Psoas muscle (tissue), 8 donors: ENCODE measurements at places on chromosomes 5 and 9. TPM values are rescaled to one million over a fixed set of nuclear protein-coding genes. Genes with fewer than 3 reads are reported as not detected.

GRPEL2 gene
- total RNA-seq: 11.1 TPM

GLDC gene
- 2.3 TPM for total RNA-seq

GRCh38 chr9:71758277-71758676, 10.0 kb downstream of the CEMIP2 start:
- DNase-seq: no peak

NRG2 gene
- 1.7 TPM for total RNA-seq

UNC13B gene
- total RNA-seq: 12.9 TPM

- peak; percentile 75 for DNase-seq
Measured at GRCh38 chr9:99820685-99821395, 845 bp upstream of the NR4A3 start.

- no peak for DNase-seq
Measured at GRCh38 chr5:6412811-6413210, 34.5 kb upstream of the MED10 start.

DNA sequence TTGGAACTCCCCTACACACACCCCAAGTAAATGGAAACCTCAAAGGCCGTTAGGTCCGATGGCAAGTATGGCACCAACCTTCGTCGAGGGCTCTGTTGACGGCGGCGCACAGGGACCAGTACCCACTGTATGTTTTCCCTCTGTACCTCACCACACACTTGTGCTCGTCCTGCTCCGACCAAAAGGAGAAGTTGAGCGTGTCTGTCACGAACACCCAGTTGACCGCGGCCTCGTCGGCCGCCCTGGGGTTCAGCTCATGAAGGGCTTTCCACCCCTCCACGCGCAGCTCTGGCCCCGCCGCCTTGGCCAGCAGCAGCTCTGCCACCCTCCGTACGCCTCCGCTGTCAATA, 24.0 kb downstream of the HNRNPK start:
- DNase-seq: peak; percentile 46

GRCh38 chr9:70125621-70126263, 82.1 kb downstream of the MAMDC2 start:
- DNase-seq: no peak

DNA sequence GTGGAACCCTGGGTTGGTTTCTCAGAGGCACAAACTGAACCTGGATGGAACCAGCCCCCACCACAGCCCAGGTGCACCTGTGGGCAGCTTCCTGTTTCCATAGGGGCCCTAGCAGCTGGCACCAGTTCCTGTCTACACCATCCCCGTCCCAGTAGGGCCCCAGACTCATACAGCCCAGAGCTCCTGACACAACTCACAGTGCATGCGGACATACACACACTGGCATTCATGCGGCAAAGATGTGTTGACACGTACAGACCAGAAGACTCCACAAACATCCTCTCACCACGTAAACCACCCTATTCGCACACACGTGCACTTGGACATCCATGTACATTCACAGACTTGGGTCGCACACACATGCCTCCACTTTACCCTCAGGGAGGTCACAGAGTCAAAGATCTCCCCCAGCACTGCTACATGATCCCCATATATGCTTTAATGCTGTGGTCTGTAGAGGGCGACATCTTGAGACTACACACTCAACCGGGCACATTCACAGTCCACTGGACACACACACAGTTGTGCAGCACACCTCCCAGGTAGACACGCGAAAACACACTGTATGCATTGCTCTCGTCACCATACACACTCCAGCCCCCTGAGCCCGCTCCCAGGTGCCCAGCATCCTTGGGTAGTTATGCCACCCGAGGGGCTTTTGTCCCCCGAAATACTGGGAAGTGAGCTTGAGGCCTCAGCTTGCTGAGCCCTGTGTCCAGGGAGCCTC, 22.4 kb downstream of the CXXC5 start:
- DNase-seq: no peak

LCN9 gene
- total RNA-seq: not detected
